ENCODE measurements at places on chromosomes 2 and 18.

GRCh38 chr2:3885629-3886628 is 182.6 kb downstream of the DCDC2C start:
- no peak for DNase-seq

- DNase-seq: no peak
Measured at GRCh38 chr18:37584952-37585695, 19.5 kb upstream of the CELF4 start.

DNA sequence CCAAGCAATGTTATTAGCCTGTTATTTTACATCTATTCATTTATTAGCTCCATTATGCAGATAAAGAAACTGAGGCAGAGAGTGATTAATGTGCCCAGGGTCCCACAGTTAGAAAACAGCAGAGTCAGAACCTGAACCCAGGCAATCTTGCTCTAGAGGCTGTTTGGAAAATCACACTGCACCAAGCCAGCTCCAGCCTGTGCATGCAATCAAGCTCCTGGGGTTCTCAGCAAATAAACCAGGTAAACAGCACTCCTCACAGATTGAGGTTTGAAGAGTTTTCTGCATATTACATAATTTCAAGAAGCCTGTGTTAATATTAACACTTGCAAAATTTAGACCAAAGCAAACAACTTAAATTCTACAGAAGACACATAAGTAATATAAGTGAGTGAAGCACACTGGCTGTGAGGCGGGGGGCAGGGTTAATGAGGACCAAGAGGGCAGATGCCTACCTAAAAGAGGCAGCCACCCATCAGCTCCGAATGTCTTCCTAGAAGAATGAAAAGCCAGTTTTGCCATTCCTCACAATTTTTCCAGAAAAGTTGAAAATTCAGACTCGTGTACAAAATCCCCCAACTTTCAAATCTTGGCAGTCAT is 35.4 kb downstream of the CACNB4 start:
- no peak for DNase-seq

GRCh38 chr2:170006587-170007325 is 171.2 kb upstream of the MYO3B start:
- no peak for DNase-seq

GRCh38 chr2:46065152-46065551 is 232.1 kb upstream of the EPAS1 start:
- no peak for DNase-seq

DNA sequence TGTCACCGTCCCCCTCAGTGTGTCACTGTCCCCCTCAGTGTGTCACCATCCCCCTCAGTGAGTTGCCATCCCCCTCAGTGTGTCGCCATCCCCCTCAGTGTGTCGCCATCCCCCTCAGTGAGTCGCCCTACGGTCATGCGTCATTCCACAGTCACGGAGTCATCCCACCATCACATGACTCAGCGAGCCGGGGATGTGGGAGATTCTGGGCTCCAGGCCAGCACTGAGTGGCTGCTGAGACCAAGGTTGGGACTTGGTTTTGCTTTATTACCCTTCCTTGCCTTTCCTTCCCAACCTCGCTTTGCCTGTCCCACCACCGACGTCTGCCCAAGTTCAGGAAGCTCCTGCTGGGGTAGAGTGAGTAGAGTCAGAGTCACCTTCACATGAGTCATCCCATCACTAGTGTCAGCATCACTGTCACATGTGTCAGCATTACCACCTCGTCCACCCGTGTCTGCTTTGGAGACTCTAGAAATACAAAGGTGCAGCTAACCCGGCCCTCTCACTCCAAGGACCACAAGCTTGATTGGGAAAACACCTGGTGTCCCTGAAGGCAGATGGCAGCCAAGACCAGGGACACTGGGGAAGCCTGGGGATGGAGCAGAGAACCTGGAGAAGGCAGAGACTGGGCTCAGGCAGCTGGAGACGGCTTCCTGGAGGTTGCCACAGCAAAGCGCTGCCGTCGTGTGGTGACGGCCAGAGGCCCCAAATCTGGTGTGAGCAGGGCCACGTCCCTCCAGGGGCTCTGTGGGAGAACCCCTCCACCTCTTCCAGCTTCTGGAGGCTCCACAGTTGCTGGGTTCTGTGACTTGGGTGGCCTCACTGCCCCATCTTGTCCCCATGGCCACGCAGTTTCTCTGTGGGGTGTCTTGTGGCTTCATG is 485.2 kb upstream of the SALL3 start:
- no peak for DNase-seq

- no peak for DNase-seq
Measured at GRCh38 chr2:65043001-65043400, 13.2 kb upstream of the CEP68 start.

DNA sequence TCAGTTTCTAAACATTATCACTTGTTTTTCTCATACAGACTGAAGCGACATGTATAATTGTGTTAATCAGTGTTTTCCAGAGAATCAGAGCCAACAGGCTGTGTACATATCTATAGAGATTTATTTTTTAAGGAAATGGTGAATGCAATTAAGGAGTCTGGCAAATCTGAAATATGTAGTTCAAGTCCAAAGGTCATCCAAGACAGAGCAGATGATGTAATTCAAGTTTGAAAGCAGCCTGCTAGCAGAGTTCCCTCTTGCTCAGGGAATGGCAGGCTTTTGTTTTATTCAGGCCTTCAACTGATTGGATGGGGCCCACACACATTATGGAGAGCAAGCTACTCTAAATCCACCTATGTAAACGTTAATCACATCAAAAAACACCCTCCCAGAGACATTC is 282.6 kb downstream of the CBLN2 start:
- no peak for DNase-seq

- DNase-seq: no peak
Measured at GRCh38 chr2:189444322-189444721, 3.0 kb downstream of the WDR75 start.

GRCh38 chr2:231017231-231017598 is 20.1 kb upstream of the C2orf72 start:
- DNase-seq: no peak

- no peak for DNase-seq
Measured at GRCh38 chr2:71933467-71934319, 214.0 kb downstream of the CYP26B1 start.

DNA sequence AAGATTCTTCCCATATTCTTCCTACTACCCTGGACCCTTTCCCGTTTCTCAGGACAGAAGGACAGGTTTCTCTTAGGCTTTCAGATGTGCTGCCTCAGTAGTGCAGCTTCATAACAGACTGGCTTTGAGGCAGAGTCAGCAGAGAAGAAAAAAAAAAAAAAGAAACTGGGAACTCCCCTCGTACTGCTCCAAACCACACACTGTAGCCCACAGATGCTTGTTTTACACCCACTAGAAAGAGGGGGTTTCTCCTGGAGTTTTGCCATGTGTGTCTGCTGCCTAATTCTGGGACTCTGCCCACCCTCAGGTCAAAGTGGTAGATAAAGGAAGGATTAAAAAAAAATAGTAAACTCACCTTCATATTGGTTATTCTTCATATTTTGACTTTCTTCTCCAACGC is 95.9 kb downstream of the NCOA1 start:
- no peak for DNase-seq

- DNase-seq: no peak
Measured at GRCh38 chr18:1648712-1649111, 744.0 kb downstream of the ADCYAP1 start.

GRCh38 chr2:62347563-62348270 is 151.8 kb downstream of the B3GNT2 start:
- DNase-seq: no peak

DNA sequence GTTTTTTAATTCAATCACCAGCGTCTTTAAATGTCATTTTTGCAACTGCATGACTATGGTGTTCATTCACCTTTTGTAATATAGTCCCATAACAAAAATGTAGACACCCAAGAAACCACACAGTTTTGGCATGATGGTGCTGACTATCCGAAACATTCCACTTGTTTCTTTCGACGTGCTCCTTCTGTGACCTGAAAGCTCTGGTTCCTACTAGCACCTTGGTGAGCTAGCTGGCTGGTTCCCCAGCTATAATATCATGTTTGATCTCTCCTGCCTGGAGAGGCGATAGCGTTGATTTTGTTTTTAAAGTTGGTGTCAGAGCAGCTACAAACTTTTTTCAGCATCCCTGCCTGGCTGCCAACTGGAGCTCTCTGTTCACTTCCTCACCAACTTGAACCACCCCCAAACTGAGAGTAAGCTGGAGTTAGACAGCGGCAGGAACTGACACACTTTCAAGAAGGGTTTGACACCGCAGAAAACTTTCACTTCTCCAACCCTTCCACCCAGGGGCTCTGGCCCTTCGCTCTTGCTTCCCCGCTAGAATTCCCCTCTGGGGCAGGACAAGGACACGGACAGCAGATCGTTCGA is 1.1 kb downstream of the ATAD2B start:
- peak; percentile 17 for DNase-seq

DNA sequence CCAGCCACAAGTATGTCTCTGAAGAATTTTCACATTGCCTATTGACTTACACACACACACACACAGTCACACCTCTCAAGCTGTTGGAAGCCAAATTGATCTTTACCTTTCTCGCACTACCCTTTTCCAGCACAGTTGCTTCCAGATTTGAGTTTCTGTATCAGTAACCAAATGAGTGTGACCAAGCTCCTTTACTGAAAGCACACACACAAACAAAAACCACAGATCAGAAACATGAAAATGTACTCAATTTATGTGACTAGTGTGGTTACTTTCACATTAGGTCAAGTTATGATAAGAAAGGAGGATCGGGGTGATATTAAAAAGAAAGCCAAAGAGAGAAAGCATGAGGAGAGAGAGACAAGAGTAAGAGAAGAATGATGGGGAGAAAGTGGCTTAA is 993.9 kb upstream of the POU3F3 start:
- no peak for DNase-seq

DNA sequence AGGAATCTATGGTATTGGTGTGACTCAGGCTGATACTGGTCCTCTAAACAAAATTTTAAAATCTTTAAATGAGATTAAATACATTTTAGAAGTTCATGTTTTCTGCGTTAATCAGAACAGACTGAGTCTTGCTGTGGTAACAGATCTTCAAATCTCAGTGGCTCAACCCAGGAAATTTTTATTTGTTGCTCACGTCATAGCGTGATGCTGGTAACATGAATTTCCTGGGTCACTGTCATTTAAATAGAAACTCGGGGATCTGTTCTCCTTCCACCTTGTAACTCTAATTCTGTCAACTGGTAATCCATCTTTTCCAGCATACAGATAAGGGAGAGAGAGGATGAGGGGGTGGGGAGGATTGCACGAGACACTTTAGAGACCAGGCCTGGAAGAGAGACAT is 90.0 kb downstream of the CDC42EP3 start:
- DNase-seq: no peak

DNA sequence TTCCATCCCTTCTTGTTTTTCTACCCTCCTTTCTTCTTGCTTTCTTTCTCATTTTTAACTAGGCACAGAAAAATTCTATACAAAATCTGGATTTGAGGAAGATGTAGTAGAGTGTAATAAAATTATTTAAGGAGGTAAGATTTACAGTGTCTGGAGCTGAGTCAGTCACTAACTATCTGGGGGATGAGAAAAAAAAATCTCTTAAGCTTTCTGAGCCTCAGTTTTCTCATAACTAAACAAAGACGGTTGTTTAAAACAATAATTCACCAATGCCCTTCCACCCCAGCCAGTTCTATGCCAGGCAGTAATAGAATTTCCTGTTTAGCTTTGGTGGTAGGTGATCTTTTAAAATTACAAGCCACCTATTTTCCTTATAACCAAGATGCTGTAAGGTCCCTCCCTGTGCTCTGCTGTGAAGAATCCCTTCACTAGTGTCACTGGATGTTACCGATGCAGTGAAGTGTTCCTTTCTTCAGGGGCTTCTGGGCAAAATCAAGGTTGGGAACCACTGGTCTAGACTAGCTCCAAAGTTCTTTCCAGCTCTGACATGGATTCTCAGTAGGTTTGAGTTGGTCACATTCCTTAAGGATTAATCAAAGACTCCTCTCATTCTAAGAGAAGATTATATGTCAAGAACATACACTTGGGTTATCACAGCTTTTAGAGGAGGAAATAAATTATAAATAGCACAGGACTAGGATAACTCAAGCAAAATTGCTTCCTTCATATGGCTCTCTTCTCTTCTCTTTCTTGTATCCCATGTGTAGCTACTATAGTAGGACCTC is 289.0 kb downstream of the CDH2 start:
- no peak for DNase-seq

DNA sequence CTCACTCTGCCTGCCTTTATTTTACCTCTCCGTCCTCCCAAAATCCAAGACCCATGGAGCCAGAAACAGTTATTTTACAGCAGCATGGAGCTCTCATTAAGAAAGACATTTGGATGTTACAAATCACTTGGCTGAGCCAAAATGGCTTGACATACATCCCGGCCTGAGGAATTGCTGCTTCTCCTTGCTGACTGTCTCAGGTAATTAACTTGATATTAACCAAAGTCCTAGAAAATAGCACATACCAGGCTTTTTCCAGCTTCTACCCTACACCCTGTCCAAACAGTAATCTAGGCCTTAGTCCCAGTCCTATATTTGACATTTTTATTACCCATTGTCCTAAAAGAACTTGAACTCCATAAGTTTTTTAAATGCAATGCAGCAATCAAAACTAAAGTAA is 205.0 kb downstream of the TMX3 start:
- DNase-seq: no peak

GRCh38 chr18:77205769-77206168 is 43.9 kb upstream of the GALR1 start:
- DNase-seq: no peak

DNA sequence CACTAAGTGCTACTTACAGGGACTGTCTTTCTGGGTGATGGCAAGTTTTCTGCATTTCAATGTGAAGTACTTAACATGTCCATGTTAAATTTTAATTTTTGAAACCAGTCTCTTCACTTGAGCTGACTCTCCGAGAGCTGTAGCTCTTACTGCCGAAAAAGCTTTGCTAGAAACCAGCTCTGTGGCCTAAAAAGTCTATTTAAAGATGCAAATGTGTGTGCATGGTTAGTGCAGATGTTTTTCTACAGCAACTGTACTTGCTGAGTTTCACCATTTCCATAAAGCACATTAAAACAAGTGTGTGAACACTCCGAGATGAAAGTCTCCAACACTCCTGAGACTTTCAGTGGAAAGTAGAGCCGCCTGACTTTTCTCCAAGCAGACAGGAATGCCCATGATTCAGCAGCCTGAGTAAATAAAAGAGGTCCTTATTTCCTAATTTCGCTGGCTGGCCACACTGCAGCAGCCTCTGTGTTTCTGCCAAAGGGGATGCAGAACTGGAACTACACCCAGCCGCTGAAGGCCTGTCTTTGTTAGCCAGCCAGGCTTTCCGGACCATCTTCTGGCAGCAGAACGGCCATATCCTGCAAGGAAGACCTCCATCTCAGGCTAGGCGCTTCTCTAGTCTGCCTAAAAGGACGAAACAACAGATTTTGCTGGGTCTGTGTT is 121.2 kb downstream of the ZNF521 start:
- no peak for DNase-seq

DNA sequence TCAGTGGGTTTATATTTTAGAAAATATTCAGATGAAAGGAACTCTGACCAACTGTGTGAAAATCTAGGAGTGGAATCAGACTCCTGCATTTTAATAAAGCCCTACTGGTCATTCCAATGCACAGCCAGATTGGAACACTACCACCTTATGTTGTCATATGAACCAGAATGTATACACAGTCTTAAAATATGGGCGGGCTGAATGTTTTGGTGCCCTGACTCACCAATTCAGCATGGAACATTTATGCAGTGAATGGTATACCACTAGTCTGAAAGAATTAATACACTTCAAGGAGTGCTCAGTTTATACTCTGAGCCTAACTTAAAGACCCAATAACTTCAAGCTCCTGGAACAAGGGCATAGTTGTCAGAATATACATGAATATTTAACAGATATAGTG is 280.9 kb upstream of the TCF4 start:
- DNase-seq: no peak

All from stimulated activated CD4-positive, alpha-beta T cell treated with anti-CD3 and anti-CD28 coated beads, Interleukin-1b, Interleukin-23, amount 100 ng/mL, for 1 hour (primary cell).